ENCODE measurements at places on chromosomes 16 and 17.
A peak's percentile ranks its signal among the peaks of the same experiment; 100 is the strongest.

GRCh38 chr17:20993863-20994778 is 48.7 kb downstream of the USP22 start:
- DNase-seq: no peak

- no peak for DNase-seq
These were observed 77.5 kb downstream of the MRTFB start for GRCh38 chr16:14148569-14148968.

DNA sequence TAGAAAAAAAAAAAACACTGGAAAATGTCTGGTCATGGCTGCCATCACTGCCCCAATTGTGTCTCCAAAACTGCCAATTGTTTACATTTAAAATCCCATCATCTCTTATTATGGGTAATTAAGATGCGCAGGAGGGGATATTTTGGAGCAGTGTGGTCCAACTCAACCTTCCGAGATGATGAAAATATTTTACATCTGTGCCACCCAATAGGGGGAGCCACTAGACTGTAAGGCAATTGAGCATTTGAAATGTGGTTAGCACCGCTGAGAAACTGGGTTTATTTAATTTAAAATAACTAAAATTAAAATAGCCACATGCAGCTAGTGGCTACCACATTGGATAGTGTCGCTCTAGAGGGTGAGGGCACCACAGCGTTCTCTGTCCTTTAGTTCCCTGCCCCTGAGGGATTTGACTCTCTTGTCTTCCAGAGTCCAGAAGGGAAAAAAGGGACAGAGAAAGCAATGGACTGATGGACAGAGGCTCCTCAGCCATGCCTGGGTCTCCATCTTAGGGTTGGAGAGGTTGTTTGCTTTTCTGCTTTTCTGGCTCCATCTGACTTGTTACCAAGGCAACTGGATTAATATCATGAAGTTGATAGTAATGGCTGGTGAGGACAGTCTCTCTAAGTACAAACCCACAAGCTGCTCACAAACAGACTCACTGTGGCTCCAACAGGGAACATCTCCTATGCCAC is 3.5 kb downstream of the MPO start:
- no peak for DNase-seq

GRCh38 chr16:85374571-85374872 is 238.6 kb upstream of the GSE1 start:
- no peak for DNase-seq

DNA sequence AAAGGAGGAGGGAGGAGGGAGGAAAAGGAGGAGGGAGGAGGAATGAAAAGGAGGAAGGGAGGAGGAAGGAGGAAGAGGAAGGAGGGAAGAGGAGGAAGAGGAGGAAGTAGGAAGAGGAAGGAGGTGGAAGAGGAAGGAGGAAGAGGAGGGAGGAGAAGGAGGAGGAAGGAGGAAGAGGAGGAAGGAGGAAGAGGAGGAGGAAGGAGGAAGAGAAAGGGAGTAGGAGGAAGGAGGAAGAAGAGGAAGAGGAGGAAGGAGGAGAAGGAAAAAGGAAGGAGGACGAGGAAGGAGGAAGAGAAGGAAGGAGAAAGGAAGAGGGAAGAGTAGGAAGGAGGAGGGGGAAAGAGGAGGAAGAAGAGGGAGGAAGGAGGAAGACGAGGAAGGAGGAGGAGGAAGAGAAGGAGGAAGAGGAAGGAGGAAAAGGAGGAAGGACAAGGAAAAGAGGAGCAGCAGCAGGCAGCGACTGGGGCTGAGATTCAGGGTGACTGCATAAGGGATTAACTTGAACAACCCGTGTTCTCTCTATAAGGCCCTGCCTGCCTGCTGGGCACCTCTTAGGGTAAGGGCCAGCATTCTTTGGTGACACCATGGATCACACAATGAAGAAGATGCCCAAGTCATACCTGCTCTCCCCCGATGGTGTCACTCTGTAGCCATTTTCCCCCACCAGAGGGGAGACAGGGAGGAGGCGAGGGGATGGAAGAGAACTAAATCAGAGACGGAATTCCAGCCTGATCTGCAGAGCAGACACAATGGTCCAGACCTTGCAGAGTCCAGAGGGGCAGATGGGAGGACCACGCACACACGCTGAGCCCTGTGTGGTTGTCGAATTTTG is 1.4 kb upstream of the IL34 start:
- DNase-seq: no peak

DNA sequence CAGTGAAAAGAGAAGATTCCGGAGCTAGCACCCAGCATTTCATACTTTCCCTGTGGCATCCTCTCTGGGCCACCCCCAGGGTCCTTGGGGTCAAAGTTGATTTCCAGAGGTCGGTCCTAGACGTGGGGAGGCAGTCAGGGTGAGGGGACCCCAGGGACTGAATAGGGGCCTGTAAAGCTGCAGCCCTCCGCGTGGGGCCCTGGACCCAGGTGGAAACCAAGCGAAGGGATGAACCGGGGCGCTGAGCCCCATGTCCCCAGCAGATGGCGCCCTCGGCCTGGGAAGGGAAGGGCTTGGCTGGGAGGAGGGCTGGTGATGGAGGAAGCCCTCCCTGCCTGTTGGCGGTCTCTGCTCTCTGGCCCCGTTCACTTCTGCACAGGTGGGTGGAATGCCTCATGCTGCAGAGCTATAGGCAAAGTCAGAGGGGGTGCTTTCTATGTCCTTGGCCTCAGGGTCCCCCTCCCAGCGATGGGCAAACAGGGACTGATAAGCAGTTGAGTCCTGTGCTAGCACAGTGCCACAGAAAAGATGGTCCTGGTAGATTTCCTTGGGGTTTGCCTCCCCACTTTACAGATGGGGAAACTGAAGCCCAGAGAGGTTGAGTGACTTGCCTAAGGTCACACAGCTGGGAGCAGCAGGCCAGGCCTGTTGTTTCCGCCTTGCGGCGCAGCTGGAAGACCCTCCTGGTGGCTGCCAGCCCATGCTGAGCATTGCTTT is 163.4 kb upstream of the CIBAR2 start:
- peak; percentile 50 for DNase-seq

Measured in stimulated activated CD8-positive, alpha-beta memory T cell treated with anti-CD3 and anti-CD28 coated beads, Interleukin-2, amount 100 ng/mL, for 1 hour (primary cell).